Activated CD4-positive, CD25-positive, alpha-beta regulatory T cell treated with anti-CD3 and anti-CD28 coated beads, Interleukin-2, amount 50 U/mL, for 24 hours (primary cell): ENCODE measurements at places on chromosomes 1 and 21.

- ATAC-seq: no peak
Observed at GRCh38 chr1:95069710-95070093, 3.0 kb downstream of the ALG14 start.

GRCh38 chr1:226679262-226679661 is 59.8 kb downstream of the ITPKB start:
- no peak for ATAC-seq

DNA sequence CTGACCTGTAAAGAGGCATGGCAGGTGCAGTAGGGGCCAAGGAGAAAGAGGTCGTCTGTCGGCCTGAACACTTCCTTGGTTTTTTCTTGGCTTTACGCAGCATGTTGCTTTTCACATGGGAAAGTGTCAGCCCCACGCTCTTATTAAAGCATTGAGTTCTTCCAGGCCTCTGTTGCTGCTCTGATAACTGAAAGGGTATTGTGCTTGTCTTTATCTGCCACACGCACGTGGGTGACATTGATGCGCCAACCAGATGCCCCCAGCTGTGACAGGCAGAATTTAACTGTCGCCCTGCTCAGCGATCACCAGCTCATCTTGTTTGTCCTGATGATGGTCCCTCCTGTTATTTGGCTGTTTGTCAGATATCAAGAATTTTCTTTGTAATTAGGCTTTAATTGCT is 76.5 kb downstream of the GALNT2 start:
- ATAC-seq: no peak

DNA sequence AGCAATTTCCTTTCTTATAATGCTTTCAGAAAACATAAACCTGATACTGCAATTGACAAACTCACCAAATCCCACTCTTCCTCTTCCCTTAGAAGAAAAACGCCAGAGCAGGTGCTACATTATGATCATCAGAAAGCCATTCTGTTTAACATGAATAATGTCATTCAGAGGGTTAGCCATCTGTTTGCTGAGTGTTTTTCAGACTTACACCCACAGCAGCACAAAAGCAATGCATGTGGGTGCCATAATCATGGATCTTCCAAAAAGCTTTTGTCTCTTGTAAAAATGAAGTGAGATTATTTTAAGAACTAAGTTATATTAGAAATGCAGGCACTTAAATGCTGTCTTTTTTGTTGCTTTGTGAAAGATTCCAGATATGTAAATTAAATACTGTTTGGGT is 204.6 kb upstream of the TMPRSS15 start:
- ATAC-seq: no peak

- ATAC-seq: no peak
Observed at GRCh38 chr1:170049176-170049800, 25.2 kb downstream of the KIFAP3 start.

DNA sequence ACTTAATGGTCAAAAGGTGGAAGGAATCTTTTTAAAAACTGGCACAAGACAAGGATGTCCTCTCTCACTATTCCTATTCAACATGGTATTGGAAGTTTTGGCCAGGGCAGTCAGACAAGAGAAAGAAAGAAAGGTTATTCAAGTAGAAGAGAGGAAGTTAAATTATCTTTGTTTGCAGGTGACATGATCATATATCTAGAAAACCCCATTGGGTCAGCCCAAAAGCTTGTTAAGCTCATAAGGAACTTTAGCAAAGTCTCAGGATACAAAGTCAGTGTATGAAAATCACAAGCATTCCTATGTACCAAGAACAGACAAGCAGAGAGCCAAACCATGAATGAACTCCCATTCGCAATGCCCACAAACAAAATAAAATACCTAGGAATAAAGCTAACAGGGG is 5.4 kb upstream of the PGBD2 start:
- no peak for ATAC-seq

DNA sequence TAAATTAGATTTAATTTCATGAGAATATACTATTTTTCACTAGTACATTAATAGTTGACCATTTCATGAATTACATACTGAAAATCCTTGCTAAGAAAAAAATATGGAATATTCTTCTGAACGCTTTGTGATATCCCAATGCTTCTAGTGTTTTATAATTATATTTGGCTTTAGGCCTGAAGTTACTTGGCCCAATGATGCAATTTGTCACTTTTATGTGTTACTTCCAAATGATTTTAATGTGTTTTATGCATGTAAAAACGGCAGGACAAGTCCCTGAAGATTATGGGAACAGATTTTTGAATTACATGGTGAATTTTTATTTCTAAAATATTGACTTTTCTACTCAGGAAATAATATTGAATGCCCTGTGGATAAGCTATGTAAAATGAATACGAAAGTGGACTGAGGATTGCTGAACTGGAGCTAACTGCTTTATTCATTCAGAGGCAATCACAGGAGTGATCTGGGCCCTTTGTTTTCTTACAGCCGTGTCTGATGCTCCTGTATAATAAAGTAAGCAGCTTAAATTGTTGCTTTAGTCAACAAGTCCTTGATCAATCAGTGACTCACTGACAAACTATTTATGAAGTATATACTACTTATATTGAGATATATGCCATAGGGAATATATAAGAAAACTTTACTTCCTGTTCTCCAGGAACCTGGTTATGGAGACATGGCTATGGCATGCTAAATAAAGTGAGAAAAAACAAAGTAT is 543.0 kb upstream of the RGS18 start:
- no peak for ATAC-seq

GRCh38 chr1:167893798-167894197 is 20.1 kb downstream of the ADCY10 start:
- ATAC-seq: no peak
